ENCODE measurements at places on chromosomes 1 and 21.
A peak's percentile ranks its signal among the peaks of the same experiment; 100 is the strongest.

GRCh38 chr1:15323989-15324868 lies 77.2 kb downstream of the FHAD1 start:
- no peak for DNase-seq

GRCh38 chr1:161098210-161099068 lies at the start of gene KLHDC9:
KLHDC9 (plus strand) TSS chr1:161098361; CDS start chr1:161098536, 175 bp downstream.
- peak; percentile 6 for DNase-seq

- DNase-seq: no peak
These were observed 20.0 kb upstream of the DISP1 start for GRCh38 chr1:222794656-222795474.

- no peak for DNase-seq
These were observed 3.0 kb downstream of the FUBP1 start for GRCh38 chr1:77975907-77976306.

DNA sequence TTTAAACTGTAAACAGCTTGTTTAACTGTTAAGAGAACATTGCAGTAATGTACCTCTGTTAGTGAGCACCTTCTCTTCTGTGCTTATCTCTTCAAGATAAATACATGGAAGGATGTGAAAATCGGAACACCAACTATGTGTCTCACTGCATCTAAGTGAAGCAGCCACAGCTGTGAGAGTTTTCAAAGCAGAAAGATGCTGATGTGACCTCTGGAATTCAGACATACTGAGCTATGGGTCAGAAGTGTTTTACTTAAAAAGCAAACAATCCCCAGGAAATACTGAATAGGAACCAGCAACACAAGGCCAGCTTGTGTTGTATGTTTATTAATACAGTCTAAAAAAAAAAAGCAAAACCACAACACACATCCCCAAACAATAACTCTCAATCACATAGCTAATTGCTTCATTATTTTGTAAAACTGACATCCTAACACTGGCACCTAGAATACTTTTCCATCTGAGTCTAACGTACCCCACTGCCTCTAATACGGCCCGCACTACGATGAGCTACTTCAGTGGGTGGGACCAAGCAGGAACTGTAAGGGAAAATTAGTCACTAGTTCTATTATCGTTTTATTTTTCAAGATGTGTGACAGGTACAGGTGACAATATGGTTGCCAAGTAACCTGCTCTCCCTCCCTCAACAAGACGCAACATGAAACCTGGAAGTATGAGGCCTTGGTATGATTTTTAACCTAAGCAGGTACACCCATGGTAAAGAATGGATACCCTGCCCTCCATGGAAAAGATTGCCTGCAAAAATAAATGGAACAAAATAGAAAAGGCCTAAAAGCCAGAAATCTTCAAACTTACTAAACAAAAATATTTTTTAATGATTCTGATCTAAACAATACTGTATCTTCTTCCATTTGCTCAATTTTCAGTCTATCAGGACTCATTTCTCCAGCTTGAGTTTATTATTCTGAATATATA lies 13.9 kb downstream of the ERRFI1 start:
- no peak for DNase-seq

DNA sequence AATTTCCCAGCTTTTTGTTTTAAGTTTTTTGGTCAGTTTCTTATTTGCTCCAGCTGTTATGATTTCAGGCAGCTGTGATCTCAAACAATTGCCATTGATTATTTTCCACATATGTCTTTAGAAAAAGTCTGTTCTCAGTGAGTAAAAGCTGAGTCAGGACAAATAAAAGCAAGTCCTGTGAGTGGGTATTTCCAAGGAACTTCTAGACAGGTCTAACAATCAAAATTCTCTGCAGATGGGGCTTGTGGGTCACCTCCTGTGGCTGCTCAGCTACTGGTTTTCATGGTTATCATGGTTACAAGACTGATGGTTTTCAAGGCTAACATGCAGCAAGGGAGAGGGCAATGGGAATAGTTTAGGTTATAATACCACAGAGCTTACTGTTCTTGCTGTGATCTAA lies 585.7 kb downstream of the LMO4 start:
- no peak for DNase-seq

GRCh38 chr1:41380979-41381691 lies 19.9 kb downstream of the FOXO6 start:
- DNase-seq: no peak

Measured in stimulated activated CD8-positive, alpha-beta memory T cell treated with anti-CD3 and anti-CD28 coated beads, Interleukin-4, amount 100 ng/mL, for 4 hours (primary cell).